ENCODE measurements at places on chromosomes 6 and 20.
A peak's percentile ranks its signal among the peaks of the same experiment; 100 is the strongest.

DNA sequence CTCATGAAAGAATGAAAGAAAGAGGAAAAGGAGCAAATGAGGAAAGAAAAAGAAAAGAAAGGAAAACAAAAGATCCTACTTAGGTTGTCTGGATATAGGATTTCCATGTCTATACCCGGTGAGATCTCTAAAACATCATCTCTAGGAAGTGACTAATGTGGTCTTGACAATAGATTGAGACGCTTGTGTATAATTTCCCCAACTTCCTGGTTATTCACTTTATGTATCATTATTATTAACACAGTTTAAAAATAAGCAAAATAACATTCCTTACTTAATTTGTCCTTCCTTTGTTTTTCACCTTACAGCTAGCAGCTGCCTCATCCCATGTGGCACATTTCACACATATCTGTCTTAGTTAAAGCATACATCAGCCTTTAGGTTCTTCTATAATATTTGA, 27.0 kb downstream of the LAMA4 start:
- no peak for DNase-seq

DNA sequence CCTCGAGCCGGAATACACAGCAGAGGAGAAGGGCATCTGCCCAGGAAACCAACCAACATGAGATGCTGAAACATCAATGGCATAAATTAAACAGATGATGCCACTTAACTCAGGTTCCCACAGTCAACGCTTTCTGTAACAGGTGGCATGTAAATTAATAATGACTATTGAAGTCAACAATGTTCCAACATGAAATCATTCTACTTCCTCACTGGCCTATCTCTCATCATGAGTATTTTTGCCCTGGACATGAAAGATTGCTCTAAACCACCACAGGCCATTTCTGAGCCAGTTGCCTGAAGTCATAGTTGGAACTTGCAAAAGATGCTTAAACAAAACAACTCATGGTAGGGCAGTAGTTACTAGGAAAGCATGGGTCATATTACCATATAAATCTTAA, 397.9 kb upstream of the JARID2 start:
- no peak for DNase-seq

DNA sequence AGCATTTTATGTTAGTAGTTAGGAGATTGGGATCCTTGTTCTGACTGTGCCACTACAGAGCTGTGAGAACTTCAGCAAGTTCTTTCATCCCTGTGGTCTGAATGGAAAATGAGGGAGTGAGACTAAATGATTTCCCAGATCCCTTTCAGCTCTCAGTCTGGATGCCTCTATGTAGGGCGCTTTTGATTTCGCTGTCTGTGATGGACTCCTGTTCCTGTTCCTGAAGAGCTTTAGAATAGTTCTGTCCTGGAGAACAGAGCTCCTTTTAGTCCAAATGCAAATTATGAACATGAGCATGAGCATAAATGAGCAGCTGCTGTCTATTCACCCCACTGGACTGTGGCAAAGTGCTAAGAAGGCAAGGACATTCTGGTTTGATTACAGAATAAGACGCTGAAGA, 61.4 kb upstream of the NT5E start:
- DNase-seq: peak; percentile 21

DNA sequence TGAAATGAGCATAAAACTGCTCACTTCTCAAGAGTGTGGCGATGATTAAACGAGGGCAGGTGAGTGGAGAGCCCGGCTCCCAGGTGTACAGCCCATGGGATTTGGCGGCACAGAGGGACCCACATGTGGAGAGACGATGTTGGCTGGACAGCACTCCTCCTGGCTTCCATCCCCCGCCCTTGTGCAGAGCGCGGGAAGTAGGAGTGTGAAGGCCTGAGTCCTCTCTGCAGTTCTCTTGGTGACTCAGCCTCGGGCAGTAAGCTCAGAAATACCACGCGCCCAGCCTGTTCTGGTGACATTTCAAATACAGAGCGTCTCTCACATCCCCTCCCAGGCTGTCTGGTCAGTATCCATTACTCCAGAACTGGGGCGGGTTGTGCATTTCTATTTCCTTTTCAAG, 94.2 kb upstream of the SRSF6 start:
- DNase-seq: peak; percentile 28

DNA sequence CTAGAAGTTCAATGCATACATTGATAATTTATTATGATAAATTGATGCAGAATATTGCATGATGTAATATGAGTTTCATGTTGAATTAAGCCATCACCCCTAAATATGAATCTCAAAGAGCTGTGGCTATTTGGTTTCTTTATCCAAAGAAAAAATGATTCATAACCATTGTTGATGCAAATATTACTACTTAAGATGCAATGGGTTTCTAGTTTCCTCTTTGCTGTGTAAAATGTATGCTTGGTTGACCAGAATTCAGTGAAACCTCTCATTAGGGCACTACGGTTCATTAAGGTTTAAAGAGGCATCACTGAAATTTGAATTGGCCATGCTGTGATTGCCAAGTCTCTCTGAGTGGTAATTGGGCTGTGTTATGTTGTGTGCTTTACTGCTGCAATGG, 492.5 kb upstream of the FLRT3 start:
- no peak for DNase-seq

Measured in SK-MEL-5 (cell line).